Motor neuron (in vitro differentiated cells): ENCODE measurements at places on chromosomes 5 and 9. TPM values are rescaled to one million over a fixed set of nuclear protein-coding genes. Genes with fewer than 3 reads are reported as not detected.

The TRIM14 gene
- 0.66 and 0.92 TPM in 2 replicates for total RNA-seq

The SLC6A18 gene
- total RNA-seq = not detected in 2 replicates

The CCNJL gene
- 0.13 and 0.89 TPM in 2 replicates for total RNA-seq

The FIBCD1 gene
- total RNA-seq = 1.2 and 1.7 TPM in 2 replicates

The LRRC8A gene
- 15.2 and 15.3 TPM in 2 replicates for total RNA-seq

The CCNI2 gene
- total RNA-seq = 6.9 and 14.3 TPM in 2 replicates

The ADAMTSL2 gene
- total RNA-seq = 0.15 and 0.16 TPM in 2 replicates

The SREK1 gene
- total RNA-seq = 53.7 and 55.5 TPM in 2 replicates

The ZNF169 gene
- 3.0 and 3.1 TPM in 2 replicates for total RNA-seq

The TXNDC15 gene
- 31.8 and 35.4 TPM in 2 replicates for total RNA-seq

The LCN6 gene
- 0.76 TPM in 1 of 2 replicates, not detected in the other for total RNA-seq

The PCDHB4 gene
- 0.36 and 1.2 TPM in 2 replicates for total RNA-seq

The SNCAIP gene
- 19.1 and 21.3 TPM in 2 replicates for total RNA-seq

The TPPP gene
- total RNA-seq = 2.1 and 2.2 TPM in 2 replicates

The PCDHA1 gene
- total RNA-seq = 0.75 and 0.87 TPM in 2 replicates

The FCHO2 gene
- total RNA-seq = 11.7 and 12.2 TPM in 2 replicates

The IFNA13 gene
- total RNA-seq = not detected in 2 replicates

The ARSI gene
- 0.38 and 0.63 TPM in 2 replicates for total RNA-seq

The SCGB3A2 gene
- total RNA-seq = not detected in 2 replicates

The QRFP gene
- 0.50 and 0.78 TPM in 2 replicates for total RNA-seq

The PCDHB9 gene
- total RNA-seq = 6.4 and 6.9 TPM in 2 replicates

The GKAP1 gene
- 11.3 and 12.3 TPM in 2 replicates for total RNA-seq

The C5orf52 gene
- total RNA-seq = not detected in 2 replicates

The AIF1L gene
- 6.3 and 8.9 TPM in 2 replicates for total RNA-seq

The CCDC183 gene
- total RNA-seq = 2.2 and 3.3 TPM in 2 replicates

The HACD4 gene
- 4.5 and 9.4 TPM in 2 replicates for total RNA-seq

The BTNL3 gene
- total RNA-seq = not detected in 2 replicates

The GDF9 gene
- 1.5 and 1.6 TPM in 2 replicates for total RNA-seq

The PAEP gene
- not detected in 2 replicates for total RNA-seq

The GABRA6 gene
- not detected in 2 replicates for total RNA-seq

The RGMB gene
- total RNA-seq = 30.4 and 32.4 TPM in 2 replicates

The RFX3 gene
- total RNA-seq = 22.3 and 24.8 TPM in 2 replicates

The DCTN3 gene
- total RNA-seq = 59.6 and 74.5 TPM in 2 replicates

The IGFBPL1 gene
- 87.5 and 88.5 TPM in 2 replicates for total RNA-seq

The SAXO1 gene
- total RNA-seq = 0.31 and 1.0 TPM in 2 replicates

The CCDC112 gene
- 8.9 and 13.1 TPM in 2 replicates for total RNA-seq

The LAMC3 gene
- total RNA-seq = 0.15 and 0.70 TPM in 2 replicates

The TMC1 gene
- total RNA-seq = 1.7 and 2.4 TPM in 2 replicates

The SMC2 gene
- 4.5 and 4.7 TPM in 2 replicates for total RNA-seq

The TTC23L gene
- 1.1 and 2.1 TPM in 2 replicates for total RNA-seq

The SPINK4 gene
- not detected in 2 replicates for total RNA-seq

The AQP7 gene
- total RNA-seq = 0.15 TPM in 1 of 2 replicates, not detected in the other

The NRARP gene
- 20.5 and 22.4 TPM in 2 replicates for total RNA-seq

The ROPN1L gene
- total RNA-seq = 1.5 TPM in 1 of 2 replicates, not detected in the other

The PCDHB12 gene
- total RNA-seq = 0.59 and 1.1 TPM in 2 replicates

The PCDHGA7 gene
- total RNA-seq = 0.32 and 0.41 TPM in 2 replicates

The ACER2 gene
- total RNA-seq = 3.3 and 3.4 TPM in 2 replicates

The CCL27 gene
- total RNA-seq = 2.0 and 2.4 TPM in 2 replicates

The ANKRD18B gene
- total RNA-seq = 2.6 and 3.2 TPM in 2 replicates

The ORM2 gene
- not detected in 2 replicates for total RNA-seq

The FAM221B gene
- 0.07 and 0.30 TPM in 2 replicates for total RNA-seq

The IL7R gene
- total RNA-seq = 1.5 TPM in 2 replicates

The WDR38 gene
- 0.31 and 0.33 TPM in 2 replicates for total RNA-seq
